ENCODE measurements at places on chromosomes 7 and 10. TPM values are rescaled to one million over a fixed set of nuclear protein-coding genes. Genes with fewer than 3 reads are reported as not detected.

Gene STARD3NL
- 13.1 TPM for total RNA-seq

Gene NOBOX
- not detected for total RNA-seq

- DNase-seq: no peak
These were observed 3.7 kb upstream of the IFIT1B start for GRCh38 chr10:89373916-89374711.

- DNase-seq: no peak
These were observed 9.2 kb downstream of the OR2A5 start for GRCh38 chr7:144057954-144058353.

DNA sequence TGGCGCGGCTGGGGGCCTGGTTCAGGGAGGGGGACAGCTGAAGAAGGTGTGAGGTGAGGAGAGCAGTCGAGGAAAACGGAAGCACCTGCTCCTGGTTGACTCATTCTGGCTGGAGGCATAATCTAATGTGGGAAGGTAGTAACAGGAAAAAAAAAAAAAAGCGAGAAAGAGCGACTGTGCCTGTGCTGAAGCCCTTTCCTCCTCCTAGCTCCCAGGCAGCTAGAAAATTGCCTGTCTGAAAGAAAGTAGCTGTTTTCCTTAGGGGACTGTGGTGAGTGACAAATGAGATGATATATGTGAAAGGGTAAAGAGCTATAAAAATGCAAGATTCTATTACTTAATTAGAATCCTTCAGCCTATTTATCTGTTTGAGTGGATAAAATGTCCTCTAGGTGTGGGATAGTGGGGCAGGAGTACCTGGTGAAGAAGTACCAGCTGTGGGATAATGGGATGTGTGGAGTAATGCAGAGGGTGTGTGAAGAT lies 4.9 kb upstream of the MEST start:
- no peak for DNase-seq

DNA sequence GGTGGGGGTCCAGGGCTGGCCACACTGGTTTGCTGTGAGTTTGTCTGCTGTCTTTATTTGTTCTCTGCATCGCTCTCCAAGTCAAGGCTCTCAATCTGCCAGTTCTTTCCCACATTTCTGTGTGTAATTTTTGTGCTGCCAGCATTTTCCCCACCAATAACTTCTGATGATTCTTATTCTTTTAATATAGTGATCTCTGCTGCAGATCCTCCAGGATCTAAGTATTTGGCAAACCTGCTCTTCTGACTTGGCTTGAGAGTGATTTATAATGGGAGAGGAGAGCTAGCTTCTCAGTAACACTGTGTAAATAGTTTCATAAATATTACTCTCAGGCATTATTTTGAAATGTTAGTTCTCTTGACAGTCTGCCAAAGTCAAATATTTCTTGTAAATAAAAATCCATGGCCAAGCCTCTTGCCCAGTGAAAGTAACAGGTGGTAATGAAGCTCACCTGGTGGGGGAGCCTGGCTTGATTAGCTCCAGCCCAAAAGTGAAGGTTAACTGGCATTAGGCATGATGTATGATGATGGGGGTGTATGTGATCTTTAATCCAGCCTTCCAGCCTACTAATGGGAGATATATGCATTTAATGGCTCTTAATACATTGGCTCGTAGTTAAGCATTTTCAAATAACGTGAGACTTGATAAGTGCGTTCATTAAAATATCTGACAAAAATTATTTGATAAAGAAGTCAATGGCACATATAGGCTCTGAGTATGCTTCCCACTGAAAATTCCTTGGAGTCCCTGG lies 1055.9 kb downstream of the KCNMA1 start:
- no peak for DNase-seq

DNA sequence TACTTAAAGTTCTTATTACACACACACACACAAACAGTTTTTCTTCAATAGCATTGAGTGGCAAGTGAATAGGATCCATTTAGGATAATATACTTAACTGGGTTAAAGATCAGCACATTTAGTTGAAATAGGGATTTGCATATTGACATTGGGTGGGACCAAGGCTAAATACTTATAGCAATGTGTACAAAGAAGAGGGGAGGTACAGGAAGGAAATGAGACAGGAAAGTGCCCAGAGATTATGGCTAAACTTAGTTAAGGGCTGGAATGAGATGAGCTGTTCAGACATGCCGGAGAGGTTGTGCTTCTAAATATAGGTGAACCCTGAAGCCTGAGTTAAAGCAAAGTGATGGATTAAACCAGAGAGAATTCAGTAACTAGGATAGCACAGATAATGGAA lies 95.1 kb downstream of the LSMEM1 start:
- DNase-seq: no peak

DNA sequence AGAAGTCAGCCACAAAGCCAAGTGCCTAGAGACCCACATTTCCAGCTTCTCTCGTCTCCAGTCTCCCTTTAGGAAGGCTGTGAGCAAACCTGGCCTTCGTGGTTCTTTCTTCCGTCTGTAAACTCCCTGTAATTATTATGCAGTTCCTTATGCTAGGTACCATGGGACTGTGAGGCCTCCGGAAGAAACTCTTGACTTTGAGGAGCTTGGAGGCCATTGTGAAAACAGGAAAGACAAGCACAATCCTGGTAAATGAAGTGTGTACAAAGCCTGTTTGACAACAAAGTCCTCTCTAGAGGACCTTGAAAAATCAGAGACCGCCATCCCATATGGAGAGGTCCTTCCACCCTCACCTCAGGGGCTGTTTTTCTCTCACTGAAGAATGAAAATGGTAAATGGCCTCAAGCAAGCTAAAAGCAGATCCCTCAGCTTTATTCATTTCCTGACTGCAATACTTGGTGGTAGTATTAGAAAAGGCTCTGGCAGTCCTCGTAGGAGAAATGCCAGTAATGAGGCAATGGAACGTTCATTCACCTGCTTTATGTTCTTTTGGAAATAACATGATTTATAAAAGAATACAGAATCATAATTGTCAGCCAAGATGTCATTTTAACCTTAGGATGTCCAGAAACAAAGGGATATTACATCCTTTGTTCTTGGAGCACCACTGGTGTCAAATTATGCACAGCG lies 926.4 kb downstream of the LRMDA start:
- no peak for DNase-seq
